Activated T-cell treated with anti-CD3 and anti-CD28 coated beads for 4 hours (primary cell): ENCODE measurements at places on chromosomes 2 and 18.

GRCh38 chr2:199480966-199481365 lies 23.2 kb upstream of the SATB2 start:
- no peak for DNase-seq

DNA sequence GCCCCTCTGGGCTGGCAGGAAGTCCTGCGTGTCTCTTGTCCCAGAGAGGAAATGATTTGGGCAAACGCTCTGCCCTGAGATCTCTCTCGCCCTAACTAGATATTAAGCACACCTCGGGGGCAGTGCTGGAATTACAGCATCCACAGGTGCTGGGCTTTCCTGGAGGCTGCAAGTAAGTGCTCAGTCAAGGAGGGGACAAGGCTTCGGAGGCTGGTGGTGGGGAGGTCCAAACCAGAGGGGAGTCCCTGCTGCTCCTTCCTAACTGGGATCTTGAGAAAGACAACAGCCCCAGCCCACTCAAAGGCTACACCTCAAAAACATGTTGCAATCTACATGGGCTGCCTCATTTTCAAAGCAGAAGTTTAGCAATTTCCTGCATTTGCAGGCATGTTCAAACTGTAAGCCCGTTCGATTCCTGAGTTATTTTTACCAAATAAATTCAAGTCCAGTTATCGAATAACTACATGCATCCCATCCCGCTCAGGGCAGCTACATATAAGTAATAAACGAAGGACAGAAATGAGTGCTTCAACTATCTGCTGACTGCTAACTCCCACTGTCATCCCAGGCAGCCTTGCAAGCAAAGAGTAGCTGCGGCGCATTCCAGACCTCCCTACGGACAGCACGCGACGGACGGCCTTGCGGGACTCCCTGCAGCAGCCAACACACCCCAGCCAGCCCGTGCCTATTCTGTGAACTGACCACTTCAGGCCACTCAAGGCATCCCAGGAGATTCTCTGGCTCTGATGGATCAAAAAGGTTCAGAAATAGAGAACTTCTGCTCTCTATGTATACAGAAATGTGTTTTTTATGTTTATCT lies 27.5 kb downstream of the ZNF516 start:
- DNase-seq, result no peak

DNA sequence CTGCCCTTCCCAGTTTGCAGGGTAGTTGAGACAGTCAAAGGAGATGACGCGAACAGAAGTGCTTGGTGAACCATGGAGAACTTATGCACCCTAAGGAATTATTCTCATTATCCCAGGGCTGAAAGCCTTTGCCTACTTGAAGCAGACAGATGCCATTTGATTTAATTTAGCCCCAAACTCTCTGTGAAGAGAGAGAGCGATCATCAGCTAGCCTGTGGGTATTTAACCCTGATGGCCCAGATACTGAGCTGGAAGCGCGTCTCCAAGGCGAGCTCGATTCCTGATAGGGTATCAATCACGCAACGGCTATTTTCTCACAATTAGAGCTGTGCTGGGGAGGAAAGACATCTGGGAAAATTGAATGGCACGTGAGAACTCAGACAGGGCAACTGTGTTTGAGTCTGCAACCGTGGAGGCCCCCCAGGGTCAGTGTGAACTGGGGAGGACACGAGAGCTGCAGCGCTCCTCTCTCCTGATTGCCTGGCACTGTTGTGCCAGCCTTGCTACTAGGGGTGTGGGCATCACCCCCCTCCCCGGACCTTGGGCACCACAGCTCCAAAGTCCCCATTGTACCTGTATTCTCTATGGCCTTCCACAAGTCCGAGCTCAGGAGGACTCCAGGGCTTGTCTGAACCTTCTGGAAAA lies 73.2 kb downstream of the CAPN13 start:
- DNase-seq, result no peak

DNA sequence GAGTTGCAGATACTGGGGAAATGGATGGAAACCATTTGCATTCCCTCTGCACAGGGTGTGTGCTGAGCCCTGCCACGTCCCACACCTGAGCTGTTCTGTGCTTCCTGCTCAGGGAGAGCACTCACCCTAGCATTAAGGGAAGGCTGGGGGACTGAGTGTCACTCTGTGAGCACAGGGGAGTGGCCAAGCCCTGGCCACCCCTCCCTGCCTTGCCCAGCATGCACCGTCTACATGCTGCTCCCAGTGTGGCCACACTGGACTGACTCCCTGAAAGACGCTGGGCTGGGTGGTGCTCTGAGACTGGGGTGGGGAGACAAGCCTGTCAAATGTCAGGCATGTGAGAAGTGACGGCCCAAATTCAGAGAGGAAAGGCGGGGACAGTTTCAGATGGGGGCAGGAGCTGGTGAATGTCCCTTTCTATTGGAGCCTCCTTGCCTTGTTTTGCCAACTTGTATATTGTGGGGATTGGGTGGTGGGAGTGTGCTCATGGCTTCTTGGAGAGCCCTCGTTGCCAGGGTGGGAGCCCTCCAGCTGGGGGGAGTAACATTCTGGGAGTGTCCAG lies 298.4 kb upstream of the HS6ST1 start:
- no peak for DNase-seq

DNA sequence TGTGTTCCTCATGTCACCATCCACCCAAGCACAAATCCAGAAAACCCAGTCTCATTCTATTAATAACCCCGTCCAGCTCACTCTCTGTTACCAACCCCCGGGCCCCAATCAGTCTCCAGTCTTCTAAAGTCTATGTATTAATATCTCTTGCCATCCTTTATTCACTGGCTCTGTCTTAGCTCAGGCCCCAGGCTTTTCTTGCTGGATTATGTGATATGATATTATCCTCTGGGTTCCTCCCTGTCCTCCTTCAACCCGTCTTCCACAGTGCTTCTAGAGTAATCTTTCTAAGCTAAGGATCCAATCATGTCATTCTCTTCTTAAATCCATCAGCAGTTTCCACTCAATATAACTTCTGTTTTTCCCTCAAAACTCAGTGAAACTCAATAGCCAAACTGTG lies 240.5 kb upstream of the OSR1 start:
- no peak for DNase-seq

- no peak for DNase-seq
These were observed 5.6 kb downstream of the TXNL4A start for GRCh38 chr18:79982736-79983135.

GRCh38 chr2:36427790-36428243 lies 72.2 kb downstream of the CRIM1 start:
- DNase-seq, result no peak

DNA sequence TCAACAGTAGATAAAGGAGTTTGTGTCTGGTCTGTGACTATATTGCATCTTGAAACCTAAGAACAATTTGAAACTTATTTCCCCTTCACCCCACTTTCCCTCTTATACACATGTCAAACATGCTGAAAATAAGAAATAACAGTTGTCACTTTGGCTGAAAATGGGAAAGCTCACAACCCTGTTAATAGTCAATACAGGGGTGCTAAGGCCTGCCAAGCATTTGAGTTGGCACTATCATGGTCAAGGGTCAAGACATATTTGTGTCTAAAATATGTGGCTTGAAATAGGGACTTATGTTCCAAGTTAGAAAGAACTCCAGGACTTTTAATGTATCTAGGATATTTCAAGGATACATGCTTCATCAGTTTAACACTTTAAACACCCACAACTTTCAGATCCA lies 20.6 kb downstream of the PAIP2B start:
- no peak for DNase-seq

GRCh38 chr18:52596748-52597435 lies 256.9 kb downstream of the DCC start:
- DNase-seq, result no peak

GRCh38 chr2:230203110-230203676 lies 16.6 kb downstream of the SP110 start:
- no peak for DNase-seq

GRCh38 chr2:239386872-239387445 lies 13.9 kb downstream of the HDAC4 start:
- DNase-seq, result no peak

DNA sequence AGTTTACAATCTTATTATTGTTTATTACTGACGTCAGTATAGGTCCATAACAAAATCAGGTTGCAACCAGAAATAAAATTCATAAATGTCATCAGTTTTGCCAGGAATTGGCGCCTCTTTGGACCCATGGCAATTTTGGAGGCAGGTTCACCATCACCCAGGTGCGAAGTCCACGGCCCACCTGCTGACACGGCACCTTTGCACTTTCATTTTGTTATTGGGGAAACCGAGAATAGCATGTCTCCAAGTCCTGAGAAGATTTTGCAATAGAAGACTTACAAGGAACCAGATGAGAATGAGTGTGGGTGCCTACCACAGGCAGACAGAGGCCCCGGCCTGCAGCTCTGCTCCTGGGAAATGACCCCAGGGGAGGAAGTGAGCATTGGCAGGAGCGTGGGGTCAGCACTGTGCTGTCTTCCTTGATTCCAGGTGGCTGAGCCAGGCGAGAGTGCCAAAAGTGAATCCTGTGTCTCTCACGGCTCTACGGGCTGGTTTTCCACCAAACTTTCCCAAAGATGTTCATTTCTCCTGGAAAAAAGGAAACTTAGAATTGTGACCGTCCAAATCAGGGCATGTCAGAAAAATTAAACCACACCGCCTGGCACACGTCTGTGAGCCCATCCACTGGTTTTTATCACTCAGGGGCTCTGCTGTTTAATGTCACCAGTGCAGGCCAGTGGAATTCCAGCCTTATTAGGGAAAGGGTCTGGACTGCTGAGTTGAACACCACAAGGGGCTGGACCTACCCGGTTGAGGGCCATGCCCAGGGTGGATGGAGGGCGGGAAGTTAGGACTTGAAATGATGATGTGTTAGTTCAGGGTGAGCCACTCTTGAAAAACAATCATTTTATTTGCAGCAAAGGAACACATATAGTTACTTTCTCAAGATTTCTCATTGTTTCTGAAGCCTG lies 96.5 kb downstream of the PTGR3 start:
- DNase-seq, result no peak

GRCh38 chr2:239329972-239330572 lies 70.7 kb downstream of the HDAC4 start:
- DNase-seq, result no peak
